Stimulated activated CD4-positive, alpha-beta T cell treated with anti-CD3 and anti-CD28 coated beads, Interleukin-4, amount 100 ng/mL, for 24 hours (primary cell): ENCODE measurements at places on chromosomes 1 and 21.

DNA sequence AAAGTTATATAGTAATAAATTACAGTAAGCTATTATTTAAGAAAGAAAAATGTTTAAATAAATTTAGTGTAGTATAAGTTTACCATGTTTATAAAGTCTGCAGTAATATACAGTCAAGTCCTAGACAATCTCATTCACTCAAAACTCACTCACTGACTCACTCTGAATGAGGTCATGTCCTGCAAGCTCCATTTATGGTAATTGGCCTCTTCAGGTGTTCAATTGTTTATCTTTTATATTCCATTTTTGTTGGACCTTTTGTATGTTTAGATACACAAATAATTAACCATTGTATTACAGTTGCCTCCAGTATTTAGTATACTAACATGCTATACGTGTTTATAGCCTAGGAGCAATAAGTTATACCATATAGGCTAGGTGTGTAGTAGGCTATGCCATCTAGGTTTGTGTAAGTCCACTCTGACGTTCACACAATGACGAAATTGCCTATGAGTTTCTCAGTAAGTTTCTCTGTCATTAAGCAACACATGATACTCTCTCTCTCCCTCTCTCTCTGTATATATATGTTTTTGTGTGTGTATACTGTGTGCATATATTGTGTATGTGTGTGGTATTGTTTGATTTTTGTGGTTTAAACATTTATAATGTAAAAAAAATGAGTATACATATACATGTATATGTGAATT lies 161.2 kb downstream of the NCAM2 start:
- DNase-seq: no peak

- no peak for DNase-seq
Observed at GRCh38 chr1:156499194-156499841, 1.3 kb downstream of the MEF2D start.

- no peak for DNase-seq
Observed at GRCh38 chr1:63971557-63971956, 197.7 kb downstream of the ROR1 start.

DNA sequence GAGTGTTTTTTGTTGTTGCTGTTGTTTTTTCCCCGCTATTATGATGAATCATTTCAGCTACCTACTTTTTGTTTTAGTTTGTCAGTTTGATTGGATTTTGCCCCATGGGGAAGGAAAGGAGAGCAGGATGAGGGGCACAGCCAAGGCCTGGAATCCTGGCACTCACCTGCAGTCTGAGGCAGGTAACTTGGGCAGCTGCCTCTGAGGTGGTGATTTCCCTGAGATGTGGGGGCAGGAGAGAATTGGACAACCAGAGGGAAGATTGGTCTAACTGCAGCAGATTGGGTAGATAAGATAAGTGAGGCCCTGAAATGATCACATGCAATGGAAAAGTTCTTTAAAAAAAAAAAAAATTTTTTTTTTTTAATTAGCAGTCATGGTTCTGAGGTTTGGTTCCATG lies 1.5 kb upstream of the LAX1 start:
- DNase-seq: no peak

DNA sequence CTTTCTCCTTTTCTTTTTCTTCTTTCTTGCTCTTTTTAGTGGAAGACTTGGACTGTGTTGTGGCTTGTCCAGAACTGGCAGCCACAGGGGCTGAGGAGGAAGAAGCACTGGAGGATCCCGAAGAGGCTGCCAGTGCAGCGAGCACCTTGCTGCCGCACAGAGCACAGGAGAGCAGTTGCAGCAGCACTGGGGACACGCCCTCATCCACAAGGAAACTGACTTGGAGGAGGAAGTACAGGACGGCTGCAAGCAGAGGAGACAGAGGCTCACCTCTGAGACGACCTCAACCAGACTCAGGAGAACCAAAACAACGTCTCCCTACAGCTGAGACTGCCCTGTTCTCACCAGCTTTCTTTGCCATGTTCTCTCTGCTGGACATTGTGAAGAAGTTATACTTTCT lies 88.9 kb downstream of the UBR4 start:
- DNase-seq: no peak

GRCh38 chr1:102097451-102097850 lies 100.7 kb upstream of the OLFM3 start:
- no peak for DNase-seq

- DNase-seq: no peak
Observed at GRCh38 chr1:206979379-206980043, 9.3 kb upstream of the FCAMR start.

DNA sequence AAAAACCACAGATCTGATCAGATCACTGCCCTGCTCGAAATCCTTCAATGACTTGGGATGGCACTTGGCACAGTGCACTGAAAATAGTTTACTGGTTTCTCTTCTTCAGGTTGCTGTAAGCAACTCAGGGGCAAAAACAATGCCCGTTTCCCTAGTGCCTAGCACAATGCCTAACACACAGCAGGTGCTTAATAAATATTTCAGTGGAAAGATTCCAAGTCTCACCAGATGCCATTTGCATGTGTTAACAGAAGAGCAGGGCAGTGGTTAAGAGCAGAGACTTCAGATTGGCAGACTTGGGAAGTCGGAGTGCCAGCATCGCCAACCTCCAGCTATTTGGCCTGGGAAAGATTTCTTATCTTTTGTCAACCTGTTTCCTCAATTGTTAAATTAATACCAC lies 10.9 kb upstream of the METTL25B start:
- no peak for DNase-seq

GRCh38 chr1:14238472-14239307 lies 359.8 kb upstream of the KAZN start:
- no peak for DNase-seq

GRCh38 chr1:7809742-7810141 lies 25.7 kb downstream of the PER3 start:
- no peak for DNase-seq
